ENCODE measurements at places on chromosomes 2 and 18. TPM values are rescaled to one million over a fixed set of nuclear protein-coding genes. Genes with fewer than 3 reads are reported as not detected.

TOGARAM2 gene
- total RNA-seq, result not detected

MSTN gene
- total RNA-seq, result 0.36 TPM

SPHKAP gene
- not detected for total RNA-seq

PTPRN gene
- 3.2 TPM for total RNA-seq

GRCh38 chr2:115036818-115037217 lies 594.4 kb downstream of the DPP10 start:
- no peaks in the 10 kb centered on the region for H3K4me1 ChIP-seq
- H3K36me3 ChIP-seq, result no peaks in the 10 kb centered on the region
- no peak overlapping the region for H3K27ac ChIP-seq

- no peak for DNase-seq
- no peaks in the 10 kb centered on the region for H3K4me1 ChIP-seq
Observed at GRCh38 chr2:139992078-139992477, 1211.9 kb upstream of the NXPH2 start.
